ENCODE measurements at places on chromosomes 2 and 18.

GRCh38 chr2:17620280-17620679 is 79.8 kb downstream of the VSNL1 start:
- DNase-seq, result no peak

- DNase-seq, result no peak
These were observed 57.8 kb upstream of the ITGB6 start for GRCh38 chr2:160257743-160258491.

GRCh38 chr2:112472547-112473263 is 9.3 kb upstream of the TTL start:
- no peak for DNase-seq

- no peak for DNase-seq
These were observed 85.8 kb upstream of the MSH6 start for GRCh38 chr2:47697000-47697601.

DNA sequence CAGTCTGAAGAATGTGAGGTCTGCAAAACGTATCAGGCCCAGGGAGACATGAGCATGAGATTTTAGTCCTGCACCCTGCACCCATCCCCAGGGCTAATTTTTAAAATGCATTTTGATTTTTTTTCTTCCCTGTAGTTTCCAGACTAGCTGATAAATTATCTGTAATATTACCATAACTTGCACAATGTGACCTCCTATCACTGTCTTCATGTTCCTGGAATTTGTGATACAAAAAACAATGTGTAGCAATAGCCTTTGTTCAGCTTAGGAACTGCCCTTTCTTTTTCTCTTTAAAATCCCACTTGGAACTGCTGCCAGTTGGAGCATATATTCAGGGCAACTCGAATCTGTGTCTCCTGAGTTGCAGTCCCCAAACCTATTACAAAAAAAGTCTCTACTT is 222.8 kb upstream of the HS6ST1 start:
- no peak for DNase-seq

GRCh38 chr18:1825296-1825695 is 746.0 kb downstream of the METTL4 start:
- no peak for DNase-seq

- no peak for DNase-seq
These were observed 112.2 kb downstream of the ZFP36L2 start for GRCh38 chr2:43114210-43114609.

- no peak for DNase-seq
These were observed 36.0 kb downstream of the BCL11A start for GRCh38 chr2:60517446-60517845.

- no peak for DNase-seq
These were observed 281.8 kb downstream of the NCKAP5 start for GRCh38 chr2:133286326-133286922.

GRCh38 chr2:53768242-53768542 is 588 bp downstream of the CHAC2 start:
- DNase-seq, result no peak

GRCh38 chr2:100941646-100942240 is 60.3 kb upstream of the RPL31 start:
- DNase-seq, result no peak

- DNase-seq, result peak; percentile 71
These were observed 857 bp downstream of the RESP18 start for GRCh38 chr2:219331560-219332213.

GRCh38 chr2:110166266-110166665 is 38.5 kb downstream of the NPHP1 start:
- no peak for DNase-seq

GRCh38 chr2:234363647-234364294 is 133.1 kb downstream of the ARL4C start:
- DNase-seq, result no peak

GRCh38 chr2:41038408-41038807 is 586.5 kb upstream of the SLC8A1 start:
- DNase-seq, result no peak

DNA sequence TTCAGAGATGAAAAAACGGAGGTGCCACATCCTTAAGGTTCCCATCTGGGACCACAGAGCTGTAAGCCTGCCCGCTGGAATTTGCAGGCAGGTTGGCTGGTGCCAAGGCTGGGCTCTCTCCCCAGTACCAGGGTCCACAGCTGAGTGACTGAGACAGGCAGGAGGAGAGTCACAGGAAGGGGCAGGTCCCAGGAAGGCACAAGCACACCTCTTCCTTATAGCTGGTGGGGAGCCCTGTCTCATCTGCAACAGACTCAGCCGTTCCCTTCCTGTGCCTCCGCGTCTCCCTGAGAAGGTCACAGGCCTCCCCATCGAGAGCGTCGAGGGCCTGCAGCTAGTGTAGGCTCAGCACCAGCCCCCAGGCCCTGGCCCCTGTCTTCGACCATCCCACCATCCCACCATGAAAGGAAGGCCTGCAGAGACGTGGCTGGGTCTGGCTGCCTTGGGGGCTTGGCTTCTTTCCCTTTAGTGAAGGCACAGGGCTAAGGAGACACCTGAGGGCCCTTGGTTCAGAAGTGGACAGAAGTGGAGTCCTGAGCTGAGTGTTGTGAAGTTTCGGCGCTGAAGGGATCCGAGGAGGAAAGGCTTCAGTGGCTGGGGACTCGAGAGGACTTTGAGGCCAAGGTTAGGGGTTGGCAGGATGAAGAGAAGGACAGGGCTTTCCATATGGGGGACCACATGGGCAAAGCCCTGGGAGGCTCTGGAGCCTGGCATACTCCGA is 26.8 kb downstream of the GLI2 start:
- no peak for DNase-seq

GRCh38 chr2:10141736-10142639 is 19.4 kb downstream of the RRM2 start:
- peak; percentile 62 for DNase-seq

DNA sequence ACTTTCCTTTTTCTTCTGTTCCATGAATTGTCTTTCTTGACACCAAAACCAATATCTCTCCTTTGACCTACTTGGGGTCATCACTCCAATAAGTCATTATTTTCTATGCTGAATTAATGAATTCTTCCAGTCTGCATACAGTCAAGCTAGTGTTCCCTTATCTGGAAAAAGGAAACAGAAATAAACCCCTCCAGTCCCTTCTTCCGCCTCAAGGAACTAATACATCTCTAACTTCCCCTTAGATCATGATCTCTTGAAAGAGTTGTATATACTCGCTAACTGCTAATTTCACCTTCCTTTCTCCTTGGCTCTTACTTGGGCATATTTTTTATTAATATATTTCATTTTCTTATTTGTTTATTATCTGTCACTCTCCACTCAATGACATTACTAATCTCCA is 7.3 kb upstream of the ARHGAP15 start:
- DNase-seq, result no peak

DNA sequence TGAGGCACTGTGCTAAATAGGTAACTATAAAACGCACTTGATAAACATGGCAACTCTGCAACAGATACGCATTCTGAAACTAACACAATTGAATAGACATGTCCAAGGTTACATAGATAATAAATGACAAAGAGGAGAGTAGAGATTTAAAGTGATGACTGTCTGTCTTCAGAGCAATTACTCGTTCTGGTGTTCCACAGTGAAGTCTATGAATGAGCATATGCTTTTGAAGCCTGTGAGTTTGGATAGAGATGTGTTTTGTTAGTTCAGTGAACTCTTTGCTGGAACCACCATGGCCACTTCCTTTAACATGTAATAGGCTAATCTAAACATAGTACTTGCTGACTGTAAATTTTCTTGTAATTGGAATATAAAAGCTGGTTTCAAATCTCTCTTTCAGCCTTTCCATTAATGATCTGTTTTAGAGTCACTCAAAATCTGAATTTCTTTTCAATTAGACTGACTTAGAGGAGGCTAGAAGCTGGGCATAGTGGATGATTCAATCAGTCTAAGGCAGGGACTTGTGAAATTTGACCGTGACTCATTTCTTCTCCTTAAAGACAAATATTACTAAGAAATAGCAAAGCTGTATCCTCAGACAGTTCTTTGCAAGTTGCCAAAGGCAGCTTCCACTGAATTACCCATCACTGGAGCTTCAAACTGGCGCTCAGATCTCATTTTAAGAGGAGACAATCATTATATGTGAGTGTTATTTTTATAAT is 1130.1 kb upstream of the CELF4 start:
- DNase-seq, result no peak

GRCh38 chr18:62634458-62634857 is 80.9 kb upstream of the PHLPP1 start:
- DNase-seq, result no peak

GRCh38 chr18:73690222-73690621 is 457.4 kb downstream of the FBXO15 start:
- no peak for DNase-seq

DNA sequence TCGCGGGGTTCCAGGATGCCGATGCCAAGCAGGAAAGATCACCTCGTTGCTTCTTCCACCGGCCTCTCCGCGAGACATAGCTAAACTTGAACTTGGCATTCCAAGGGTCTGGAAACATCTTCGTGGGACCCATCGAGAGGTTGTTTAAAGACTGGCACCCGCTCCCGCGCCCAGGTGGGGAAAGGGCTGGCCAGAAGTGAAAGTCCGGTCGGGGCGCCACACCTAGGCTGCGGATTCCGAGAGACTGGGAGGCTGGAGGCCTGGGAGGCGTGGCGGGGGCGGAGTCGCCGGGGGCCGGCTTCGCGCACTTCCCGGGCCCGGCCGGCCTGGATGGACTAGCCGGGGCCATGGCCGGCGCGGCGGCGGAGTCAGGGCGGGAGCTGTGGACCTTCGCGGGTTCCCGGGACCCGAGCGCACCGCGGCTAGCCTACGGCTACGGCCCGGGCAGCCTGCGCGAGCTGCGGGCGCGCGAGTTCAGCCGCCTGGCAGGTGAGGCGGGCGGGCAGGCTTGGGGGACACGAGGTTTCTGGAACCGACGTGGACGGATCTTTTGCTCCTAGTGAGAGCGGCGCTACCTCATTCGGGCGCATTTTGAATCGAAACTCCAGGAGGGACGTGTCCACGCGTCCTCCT is at the start of gene MOCOS:
TSS of gene MOCOS (plus strand) at position 305 of the 633 bp plus-strand sequence. CDS start at position 348, 43 bp downstream.
- peak; percentile 96 for DNase-seq

DNA sequence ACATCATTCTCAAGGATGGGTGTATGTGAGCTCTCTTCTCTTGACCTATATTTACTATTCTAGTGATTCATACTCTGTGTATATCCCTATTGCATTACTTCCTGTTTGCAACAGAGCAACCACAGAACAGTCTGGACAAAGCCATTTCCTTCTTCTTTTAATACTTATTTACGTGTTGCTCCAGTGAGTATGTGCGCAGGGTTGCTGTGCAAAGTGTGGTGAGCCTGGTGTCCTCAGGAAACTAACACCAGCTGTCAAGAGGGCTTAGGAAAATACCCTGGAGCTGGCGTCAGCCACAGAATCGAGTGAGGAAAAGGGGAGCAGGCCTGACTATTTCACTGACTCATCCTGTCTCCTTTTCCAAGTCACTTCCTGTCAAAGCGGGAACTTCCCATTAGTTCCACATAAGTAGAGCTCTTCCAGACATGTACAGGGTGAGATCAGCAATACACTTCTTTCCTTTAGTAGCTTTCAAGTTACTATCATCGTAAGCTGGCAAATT is 214.1 kb upstream of the COPS8 start:
- DNase-seq, result no peak

- no peak for DNase-seq
These were observed 50.4 kb upstream of the NXPH2 start for GRCh38 chr2:138830547-138830946.

DNA sequence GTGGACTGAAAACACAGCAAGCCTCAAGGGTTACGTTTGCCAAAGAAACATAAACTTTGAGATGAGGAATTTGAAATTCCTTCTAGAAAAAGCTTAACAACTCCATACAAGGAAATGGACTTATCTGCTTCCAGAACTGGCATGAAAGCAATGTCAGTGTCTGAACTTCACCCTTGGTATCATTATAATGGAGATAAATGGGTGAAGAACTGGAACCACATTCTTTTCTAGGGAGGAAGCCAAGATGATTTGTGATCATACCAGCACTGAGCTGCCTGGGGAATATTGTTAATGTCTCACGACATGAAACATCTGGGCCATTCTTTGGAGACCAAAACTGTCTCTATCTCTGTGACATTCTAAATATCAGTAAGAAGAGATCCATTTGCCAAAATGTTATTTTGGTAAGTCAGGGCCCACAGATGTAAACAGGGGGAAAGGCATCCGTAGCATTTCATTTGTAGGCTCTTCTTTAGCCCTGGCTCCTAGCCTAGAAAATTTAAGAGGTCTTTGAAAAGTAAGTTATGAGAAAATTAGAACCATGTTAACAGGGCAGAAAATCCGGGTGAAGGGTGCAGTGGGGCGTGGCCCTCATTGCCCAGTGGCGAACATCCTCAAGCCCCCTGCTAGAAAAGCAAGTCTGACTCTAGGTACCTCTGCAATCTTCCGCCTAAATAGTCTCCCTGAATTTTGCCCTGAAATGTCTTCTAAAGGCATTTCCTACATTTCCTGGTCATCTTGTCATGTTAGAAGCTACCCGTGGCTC is 295.3 kb upstream of the EPAS1 start:
- DNase-seq, result no peak

GRCh38 chr18:21853016-21853415 is 112.4 kb downstream of the MIB1 start:
- no peak for DNase-seq

GRCh38 chr2:98822301-98823164 is 91.6 kb upstream of the MGAT4A start:
- DNase-seq, result no peak

Data from HEK293T (cell line).